Central memory CD4-positive, alpha-beta T cell (primary cell): ENCODE measurements at places on chromosomes 7 and 10.

GRCh38 chr7:101527844-101528667 lies 101.0 kb downstream of the MYL10 start:
- no peak for DNase-seq

GRCh38 chr7:132511921-132512320 lies 64.3 kb downstream of the PLXNA4 start:
- no peak for DNase-seq

- DNase-seq: no peak
These were observed 12.5 kb upstream of the SLC18A3 start for GRCh38 chr10:49597426-49598163.

GRCh38 chr10:3750006-3750816 lies 34.8 kb downstream of the KLF6 start:
- no peak for DNase-seq

DNA sequence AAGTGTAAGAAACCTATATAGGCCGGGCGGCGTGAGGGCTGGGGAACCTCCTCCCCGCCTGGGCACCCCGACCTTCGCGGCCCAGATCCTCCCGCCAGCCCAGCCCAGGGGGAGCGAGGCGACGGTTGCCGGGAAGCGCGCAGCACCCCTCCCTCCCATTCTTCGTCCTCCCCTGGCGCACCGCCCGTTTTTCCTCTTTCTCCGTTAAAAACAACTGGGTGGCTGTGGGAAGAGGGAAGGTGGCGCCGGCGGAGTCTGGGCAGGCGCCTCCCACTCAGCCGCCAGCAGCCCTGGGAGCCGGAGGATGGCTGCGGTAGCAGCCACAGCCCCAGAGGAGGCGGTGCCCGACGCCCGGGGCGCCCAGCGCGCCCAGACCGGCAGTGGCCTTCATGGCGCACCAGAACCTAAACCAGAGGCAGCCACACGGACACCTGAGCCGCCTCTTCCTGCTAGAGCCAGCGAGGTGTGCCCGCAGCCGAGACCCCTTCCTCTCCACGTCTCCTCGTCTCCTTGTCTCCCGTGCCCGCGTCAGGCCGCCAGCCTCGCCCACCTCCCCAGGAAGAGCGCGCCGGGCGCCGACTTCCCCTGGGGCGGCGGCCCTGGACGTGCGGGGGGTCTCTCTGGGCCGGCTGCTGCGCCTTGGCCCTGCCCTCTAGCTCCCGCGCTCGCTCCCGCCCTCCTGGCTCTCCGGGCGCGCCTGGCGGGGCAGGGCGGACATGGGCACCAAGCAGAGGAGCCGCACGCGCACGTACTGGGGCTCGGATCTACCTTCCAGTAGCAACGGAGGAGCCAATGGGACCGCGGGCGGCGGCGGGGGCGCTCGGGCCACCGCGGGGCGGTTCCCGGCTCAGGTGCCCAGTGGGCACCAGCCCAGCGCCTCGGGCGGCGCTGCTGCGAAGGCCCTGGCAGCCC lies 32.8 kb upstream of the SFTPD start:
- no peak for DNase-seq

DNA sequence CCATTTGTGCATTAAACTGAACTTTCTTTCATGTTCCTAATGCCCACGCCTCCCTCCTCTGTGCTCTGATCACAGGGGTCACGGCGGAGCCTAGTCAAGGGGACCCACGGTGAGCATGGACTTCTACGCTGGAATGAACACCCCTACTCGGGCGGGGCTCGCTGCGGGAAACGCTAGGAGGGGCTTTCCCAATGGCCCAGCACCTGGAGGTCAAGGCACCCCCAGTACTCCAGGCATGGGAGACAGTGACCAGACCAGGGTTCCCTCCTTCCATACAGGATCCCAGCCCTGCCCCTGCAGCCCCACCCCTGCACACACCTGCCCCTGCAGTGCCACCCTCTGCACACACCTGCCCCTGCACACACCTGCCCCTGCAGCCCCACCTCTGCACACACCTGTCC lies 27.1 kb upstream of the NKX6-2 start:
- DNase-seq: no peak

GRCh38 chr10:78658645-78659597 lies 409.8 kb upstream of the ZMIZ1 start:
- DNase-seq: no peak

DNA sequence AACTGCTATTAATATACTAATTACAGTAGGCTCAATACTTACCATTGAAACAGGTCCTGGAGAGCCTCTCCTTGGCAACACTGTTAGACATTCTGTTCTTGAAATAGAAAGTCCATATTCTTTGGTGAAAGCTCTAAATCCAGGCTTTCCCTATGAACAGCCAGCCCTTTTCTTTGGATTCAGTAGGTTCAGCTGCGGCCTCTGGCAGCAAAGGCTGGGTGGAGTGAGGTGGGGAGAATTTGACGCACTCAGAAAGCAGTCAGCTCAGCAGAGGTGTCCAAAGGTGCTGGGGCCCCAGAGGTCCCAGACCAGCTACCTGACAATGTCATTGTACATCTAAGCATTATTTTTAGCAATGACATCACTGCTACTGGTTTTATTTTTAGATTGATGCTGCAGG lies 146.1 kb downstream of the GRK5 start:
- DNase-seq: no peak

DNA sequence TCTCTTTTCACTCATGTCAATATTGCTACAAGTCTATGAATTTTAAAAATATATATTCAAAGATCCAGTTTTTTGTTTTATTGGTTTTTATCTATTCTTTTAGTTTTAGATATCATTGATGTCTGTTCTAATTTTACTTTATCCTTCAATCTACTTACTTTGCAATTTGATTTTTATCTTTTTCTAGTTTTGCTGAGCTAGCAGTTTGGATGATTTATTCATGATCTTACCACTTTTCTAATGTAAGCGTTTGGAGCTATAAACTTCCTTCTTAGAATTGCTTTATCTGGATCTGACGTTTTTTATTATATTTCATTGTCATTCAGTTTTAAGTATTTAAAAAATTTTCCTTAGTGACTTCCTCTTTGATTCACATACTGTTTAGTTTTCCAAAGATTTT lies 664.5 kb upstream of the VSTM2A start:
- no peak for DNase-seq

- no peak for DNase-seq
These were observed 96.1 kb upstream of the BMPER start for GRCh38 chr7:33809228-33809627.

- no peak for DNase-seq
These were observed 666 bp downstream of the HNRNPF start for GRCh38 chr10:43408331-43408709.

- DNase-seq: no peak
These were observed 32.6 kb upstream of the CHCHD3 start for GRCh38 chr7:133114519-133114918.

DNA sequence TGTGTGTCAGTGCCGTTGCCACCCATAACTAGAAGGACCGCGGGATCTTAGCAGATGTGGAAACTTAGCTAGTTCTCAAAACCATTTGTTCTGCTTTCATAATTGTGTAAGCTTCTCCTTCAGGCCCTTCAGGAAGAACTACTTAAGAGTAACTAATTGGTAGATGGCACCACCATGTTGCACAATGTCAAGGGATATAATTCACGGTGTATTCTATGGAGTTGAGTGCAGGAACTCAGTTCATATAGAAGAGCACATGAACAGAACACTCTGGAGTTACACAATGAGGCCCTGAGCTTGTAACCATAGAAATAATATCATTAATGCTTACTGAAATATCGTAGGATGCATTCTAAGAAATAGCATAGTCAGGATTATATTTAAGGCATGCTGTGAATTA lies 126.5 kb upstream of the GAD2 start:
- no peak for DNase-seq

DNA sequence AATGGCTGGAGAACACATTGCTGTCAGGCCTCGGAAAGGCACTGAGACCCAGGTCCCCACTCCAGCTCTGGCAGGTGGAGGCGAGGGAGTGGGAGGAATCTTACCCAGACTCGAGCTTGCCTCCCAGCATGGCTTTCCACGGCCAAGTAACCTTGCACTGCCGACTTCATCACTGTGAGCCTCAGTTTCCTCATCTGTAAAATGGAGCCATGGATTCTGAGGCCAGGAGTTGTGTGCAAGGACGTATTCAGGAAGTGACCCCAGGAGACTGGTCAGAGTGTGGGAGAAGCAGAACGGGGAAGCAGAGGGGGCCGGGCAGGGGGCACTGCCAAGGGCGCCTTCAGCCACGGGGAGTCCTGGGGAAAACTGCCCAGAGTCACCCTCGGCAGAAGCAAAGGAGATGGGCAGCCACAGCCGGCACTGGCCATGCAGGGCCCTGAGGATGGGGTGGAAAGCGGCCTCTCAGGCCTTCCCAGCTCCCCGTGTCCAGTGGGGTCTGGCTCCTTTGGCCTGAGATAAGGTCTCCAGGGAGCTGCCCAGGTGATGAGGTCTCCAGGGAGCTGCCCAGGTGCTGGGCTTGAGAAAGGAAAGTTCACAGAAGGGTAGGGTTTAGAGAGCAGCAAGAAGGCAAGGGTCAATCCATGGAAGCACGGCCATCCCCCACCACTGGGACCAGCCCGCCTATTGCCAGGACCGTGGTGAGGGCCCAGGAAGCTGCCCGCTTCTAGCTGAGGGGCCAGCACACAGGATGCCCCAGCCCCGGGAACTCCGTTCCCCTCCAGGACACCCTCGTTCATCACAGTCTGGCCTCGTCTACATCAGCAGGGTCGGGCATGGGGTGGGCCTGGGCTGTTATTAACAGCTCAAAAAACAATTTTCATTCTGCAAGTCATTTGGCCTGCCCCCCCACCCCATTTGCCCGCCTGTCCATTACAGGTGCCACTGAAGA lies 34.3 kb upstream of the EN2 start:
- no peak for DNase-seq

- DNase-seq: peak; percentile 36
These were observed 59.3 kb upstream of the COMTD1 start for GRCh38 chr10:75294866-75295701.

GRCh38 chr7:5435291-5436002 lies 11.8 kb upstream of the TNRC18 start:
- DNase-seq: no peak

DNA sequence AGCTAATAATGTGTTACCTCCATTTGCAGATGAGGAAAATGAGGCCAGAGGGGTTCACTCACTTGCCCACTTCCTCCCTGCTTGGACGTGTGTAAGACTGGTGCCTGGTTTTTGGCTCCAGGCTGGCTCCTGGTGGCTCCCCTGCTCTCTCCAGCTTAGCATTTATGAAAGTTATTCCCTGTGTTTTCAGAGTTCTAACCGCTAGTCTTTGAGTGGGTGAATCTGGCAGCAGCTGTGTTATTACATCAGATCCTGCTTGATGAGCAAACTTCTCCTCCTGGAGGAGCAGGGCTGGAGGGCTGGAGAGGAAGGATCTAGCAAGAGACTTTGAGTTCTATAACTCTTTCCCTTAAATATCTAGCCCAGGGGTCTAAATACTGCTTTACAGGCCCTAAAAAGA lies 80.9 kb upstream of the AGBL3 start:
- DNase-seq: no peak

GRCh38 chr10:105241254-105241653 lies 600.2 kb downstream of the SORCS3 start:
- no peak for DNase-seq

GRCh38 chr10:75042292-75042974 lies 69.0 kb upstream of the SAMD8 start:
- DNase-seq: no peak

DNA sequence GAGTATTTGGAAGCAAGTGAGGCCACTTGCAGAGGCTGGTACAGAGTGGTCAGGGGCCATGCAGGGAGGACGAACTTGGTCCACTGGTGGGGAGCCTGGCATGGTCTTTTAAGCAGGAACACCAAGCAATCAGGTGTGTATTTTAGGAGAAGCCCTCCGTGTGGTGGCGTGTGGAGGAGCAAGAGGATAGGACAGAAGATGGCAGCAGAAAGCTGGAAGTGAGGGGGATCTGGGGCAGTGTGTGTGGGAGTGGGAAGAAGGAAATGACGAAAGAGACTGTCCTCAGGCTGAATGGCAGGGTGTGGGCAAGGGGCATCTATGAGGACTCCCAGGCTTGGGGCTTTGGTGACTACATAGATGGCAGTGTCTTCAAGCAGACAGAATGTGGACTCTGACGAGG lies 51.2 kb downstream of the TEX36 start:
- DNase-seq: no peak

GRCh38 chr10:76399226-76399625 lies 967.8 kb downstream of the LRMDA start:
- DNase-seq: no peak

GRCh38 chr10:70714245-70714644 lies 41.9 kb downstream of the ADAMTS14 start:
- no peak for DNase-seq

- DNase-seq: no peak
These were observed 1.2 kb downstream of the SORCS1 start for GRCh38 chr10:107163076-107163855.

DNA sequence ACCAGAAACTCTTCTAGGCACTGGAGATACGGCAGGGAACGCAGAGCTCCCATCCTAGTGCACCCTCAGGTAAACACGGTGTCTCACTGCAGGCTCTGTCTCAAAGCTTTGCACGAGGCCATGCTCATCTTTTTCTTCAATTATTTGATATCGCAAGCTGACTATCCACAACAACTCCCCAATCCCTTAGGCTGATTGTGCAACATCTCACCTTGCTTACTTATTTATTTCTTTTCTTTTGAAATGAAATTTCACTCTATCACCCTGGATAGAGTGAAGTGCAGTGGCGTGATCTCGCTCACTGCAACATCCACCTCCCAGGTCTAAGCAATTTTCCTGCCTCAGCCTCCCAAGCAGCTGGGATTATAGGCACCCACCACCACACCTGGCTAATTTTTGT lies 12.4 kb downstream of the ITIH2 start:
- no peak for DNase-seq

- no peak for DNase-seq
These were observed 150.4 kb downstream of the C7orf25 start for GRCh38 chr7:42761486-42761885.

DNA sequence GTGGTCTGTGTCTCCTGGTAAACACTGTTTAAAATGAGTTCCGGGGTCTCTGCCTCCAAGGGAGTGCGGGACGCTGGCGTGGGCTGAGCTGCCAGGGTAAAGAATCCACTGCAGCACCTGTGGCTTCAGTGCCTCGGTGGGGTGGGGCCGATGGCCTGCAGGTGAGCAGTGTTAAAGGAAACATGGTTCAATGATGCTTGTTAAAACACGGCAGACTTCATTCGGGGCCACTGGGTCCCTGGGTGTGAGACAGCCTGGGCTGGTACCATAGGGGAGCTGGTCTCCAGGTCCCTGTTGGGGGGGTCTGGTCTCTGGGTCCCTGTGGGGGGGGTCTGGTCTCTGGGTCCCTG lies 24.9 kb upstream of the KNDC1 start:
- no peak for DNase-seq

GRCh38 chr7:105897999-105898398 lies 21.6 kb upstream of the ATXN7L1 start:
- no peak for DNase-seq

- DNase-seq: no peak
These were observed 96.1 kb downstream of the LRMDA start for GRCh38 chr10:75527542-75527941.
